ENCODE measurements at places on chromosomes 3 and 15.

DNA sequence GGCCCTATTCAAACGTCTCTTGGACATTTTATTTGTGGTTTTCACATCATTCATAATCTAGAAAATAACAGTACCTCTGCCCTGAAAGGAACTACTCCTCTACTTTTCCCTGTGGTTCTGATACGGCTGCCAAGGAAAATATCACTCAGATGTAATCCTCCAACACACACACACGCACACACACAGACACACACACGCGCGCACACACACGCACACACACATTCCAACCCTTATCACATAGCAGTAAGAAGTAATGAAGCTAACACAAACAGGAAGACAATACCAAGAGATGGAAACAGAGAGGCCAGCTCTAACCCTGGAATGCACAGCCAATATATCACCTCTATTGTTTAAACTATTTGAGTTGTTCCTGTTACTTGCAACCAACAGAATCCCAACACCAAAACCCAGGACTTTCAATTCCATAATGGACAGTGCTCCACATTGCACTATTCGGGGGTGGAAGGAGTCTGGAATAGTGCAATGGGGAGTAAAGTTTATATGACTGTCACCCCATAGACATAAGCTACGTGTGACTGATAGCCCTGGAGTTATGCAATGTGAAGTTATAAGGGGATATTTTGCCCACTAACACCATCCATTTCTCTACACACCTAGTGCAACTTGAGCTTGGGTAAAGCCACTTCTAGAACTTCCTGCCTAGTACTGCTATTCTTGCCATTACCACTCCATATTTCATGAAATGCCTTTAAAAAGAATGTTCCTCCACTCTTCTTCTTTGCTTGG is 71.3 kb upstream of the FNDC3B start:
- DNase-seq: no peak

DNA sequence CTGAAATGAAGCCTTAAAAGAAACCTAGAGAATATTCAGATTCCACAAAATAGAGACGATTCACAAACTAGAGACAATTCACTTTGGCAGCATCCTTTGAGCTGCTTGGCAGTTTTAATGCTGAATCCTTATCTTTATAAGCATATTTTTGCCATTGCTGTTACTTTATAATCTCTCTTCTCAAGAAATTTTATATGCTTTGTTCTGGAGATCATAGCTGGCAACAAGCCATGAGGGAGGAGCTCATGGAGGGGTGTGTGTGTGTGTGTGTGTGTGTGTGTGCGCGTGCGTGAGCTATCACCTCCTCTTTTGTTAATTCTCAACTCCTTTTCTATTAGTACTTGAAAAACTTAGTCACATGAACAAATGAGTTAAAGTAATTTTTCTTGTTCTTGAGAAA is 495.0 kb upstream of the RGMA start:
- DNase-seq: no peak

DNA sequence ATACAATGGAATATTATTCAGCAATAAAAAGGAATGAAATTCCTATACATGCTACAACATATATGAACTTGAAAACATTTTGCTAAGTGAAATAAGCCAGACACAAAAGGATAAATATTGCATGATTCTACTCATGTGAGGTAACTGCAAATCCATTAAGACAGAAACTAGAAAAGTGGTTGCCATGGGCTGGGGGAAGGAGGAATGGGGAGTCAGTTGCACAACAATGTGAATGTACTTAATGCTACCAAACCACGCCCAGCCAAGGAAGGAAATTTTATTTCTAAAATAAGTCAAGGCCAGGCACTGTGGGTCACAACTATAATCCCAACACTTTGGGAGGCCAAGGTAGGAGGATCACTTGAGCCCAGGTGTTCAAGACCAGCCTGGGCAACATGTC is 9.8 kb upstream of the GMPPB start:
- no peak for DNase-seq

GRCh38 chr3:113194823-113195401 is 16.4 kb upstream of the BOC start:
- no peak for DNase-seq

- DNase-seq: no peak
Observed at GRCh38 chr3:185950728-185951127, 12.9 kb upstream of the TRA2B start.

DNA sequence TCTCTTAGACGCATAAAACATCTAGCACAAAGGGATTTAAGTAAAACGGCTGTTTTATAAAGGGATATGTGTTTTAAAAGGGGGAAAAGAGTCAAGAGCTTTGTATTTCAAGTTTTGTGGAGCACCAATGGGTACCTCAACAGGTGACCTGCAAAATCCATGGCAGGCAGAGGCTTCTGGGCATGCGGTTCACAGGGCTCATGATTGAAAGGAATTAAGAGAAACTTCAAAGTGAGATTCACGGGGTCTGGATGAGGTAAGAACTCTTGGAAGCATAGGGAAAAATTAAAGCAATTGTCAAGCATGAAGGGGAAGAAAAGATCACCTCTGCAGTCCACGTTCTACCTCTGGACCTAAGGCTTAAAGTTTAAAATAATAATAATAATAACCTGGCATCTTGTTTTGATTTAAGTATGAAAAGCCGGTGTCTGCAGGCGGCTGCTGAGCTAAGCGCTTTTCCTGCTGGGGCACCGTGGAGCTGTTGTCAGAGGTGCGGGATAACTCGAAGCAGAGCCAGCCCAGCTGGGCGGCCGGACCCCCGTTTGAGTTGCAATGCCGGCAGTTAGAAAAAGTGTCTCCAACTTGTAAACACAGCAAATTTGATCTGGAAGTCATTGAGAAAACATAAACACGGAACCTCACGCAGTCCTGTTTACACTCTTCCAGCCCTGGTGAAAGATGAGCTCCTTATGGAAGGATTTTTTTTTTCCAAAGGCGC is 40.5 kb downstream of the HES1 start:
- DNase-seq: no peak

DNA sequence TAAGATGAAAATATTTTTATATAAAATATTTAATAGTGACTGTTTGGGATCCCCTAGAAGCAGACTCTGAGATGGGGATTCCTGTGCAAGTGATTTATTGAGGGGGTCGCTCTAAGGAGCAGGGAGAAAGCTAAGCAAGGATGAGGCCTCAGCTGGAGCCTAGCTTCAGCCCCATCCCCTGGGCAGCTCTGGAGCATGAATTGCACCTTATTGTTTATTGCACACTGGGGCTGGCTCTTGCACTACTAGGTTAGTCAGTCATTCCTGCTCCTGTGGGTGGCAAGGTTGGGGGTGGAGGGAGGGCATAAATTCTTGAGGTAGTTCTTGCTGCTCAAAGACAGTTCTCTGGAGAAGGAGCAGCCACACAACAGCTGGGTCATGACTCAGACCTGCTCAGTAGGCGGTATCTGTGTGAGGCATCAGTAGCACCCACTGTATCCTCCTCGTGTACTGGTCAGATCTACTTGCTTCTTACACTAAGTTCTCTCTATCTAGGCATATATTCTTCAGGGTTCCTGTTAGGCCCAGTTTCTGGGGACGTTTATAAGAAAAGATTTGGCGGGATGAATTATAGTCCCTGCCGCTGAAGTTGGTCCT is 27.2 kb upstream of the TNFSF10 start:
- DNase-seq: peak; percentile 76

DNA sequence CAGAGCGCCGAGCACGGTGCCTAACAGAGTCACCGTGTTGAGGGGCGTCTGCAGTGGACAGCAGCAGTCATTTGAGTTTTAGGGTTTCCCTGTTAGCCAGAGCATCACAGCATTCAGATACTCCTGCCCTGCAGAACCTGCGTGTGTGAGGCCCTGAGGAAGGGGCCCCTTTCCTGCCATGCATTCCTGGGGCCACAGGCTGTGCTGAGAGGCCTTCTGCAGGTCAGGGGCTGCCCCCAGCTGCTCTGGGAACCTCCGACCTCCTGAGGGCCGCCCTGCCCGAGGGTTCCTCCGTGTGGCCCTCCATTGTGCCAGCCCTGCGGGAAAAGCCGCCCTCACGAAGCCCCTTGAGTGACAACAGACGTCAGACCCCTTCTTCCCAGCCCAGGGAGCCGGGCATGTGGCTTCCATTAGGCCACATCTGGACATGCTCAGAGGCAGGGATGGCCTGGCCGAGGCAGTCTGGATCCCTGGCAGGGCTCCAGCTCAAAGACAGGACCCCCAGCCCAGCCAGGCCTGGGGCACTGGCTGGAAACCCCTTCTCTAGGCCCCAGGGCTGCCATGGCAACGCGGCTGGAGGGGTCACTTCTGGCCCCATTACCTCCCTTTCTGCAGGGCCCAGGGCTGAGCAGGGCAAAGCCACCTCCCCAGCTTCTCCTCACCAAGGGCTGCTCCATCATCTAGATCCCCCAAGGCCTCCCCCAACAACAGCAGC is 25.3 kb downstream of the FBLN2 start:
- DNase-seq: no peak

DNA sequence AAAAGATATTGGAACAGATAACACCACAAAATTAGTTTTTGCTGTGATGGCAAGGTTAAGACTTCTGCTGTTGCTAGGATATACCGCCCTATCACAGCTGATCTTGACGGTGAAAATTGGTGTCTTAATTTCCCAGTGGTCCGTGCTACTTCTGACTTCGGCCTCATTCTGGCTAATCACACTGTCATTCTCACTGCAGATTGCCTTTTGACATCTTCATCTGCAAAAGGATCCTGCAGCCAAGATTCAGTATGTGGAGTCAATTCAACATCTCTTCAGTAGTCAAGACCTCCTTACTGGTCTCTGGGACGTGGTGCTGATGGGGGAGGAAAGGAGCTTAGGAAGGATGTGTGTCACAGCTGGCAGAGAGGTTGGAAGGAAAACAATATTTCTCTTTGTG is 438.6 kb downstream of the WDR72 start:
- no peak for DNase-seq

DNA sequence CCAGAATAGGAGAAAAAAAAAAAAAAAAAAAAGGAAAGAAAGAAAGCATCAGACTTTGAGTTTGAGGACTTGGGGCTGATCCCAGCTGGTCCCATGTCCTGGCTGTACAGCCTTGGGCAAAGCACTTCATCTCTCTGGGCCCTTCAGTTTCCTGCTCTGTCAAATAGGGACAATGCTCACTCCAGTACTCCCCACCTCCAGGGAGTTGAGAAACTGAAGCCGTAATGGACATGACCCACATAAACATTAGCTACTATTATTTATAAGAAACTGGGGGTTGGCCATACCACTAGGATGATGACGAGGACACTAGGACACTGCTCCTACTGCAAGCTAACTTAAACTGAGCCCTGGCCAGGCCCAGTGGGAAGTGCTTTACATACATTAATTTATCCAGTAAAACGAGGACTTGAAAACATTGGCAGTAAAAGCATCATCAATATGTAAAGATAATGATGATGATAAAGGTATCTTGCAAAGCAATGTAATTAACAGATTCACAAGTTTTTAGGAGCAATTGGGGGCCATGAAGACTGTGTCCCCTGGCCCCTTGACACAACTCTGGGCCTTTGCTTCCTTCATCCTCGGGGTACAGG is 22.9 kb upstream of the SMAD6 start:
- DNase-seq: no peak

DNA sequence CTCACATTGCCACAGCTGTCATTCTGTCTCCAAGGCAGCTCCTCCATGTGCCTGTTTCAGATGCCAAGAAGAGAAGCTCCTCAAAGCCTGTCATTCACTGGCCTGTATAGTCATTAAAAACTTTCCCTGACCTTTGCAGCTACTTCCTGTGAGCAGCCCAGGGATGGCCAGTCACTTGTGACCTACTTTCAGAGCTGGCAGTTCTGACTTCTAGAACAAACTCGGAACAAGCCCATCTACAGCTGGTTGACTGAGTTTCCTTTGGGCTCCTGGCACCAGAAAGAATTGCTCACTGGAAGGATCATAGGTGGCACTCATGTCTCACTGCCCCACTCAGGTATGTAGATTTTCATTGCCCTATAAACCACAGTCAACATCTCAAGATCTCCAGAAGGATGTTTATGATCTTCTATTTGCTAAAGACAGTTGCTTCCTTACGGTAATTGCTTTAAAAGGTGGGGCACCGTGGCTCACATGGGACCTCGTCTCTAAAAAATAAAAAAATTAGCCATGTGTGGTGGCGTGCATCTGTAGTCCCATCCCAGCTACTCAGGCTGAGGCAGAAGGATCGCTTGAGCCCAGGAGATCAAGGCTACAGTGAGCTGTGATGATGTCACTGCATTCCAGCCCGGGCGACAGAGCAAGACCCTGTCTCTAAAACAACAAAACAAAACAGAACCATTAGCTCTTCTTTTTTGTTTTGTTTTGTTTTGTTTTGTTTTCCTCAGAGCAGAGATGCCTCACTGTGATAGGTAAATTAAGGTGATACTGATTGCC is 11.2 kb upstream of the ATP13A3 start:
- no peak for DNase-seq

DNA sequence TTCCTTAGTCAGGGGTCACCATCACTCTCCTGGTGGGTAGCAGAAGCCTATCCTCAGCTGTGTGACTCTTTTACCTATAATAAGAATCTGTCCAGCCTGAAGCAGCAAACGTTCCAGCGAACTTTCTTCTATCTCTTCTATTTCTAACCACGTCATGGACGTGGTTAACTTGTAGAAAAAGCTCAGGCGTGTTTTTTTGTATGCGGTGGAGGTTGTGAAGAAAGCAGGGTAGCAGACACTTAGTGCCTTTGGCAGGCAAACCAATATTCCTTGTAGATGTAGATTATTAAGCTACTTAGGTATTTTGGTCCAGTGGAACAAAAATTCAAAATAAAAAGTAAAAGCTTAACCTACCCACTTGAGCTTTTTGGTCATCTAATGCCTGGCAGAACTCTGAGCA is 31.8 kb upstream of the GPR171 start:
- no peak for DNase-seq

GRCh38 chr3:14558029-14558428 is 17.9 kb upstream of the GRIP2 start:
- no peak for DNase-seq
